NAMALWA (cell line): ENCODE measurements at places on chromosomes 12 and 14.

GRCh38 chr12:29226616-29227015, 77.5 kb downstream of the FAR2 start:
- no peak for DNase-seq

- DNase-seq = no peak
These were observed 80.9 kb downstream of the RPS6KA5 start for GRCh38 chr14:90979515-90979914.

- DNase-seq = no peak
These were observed 55.4 kb downstream of the CCER1 start for GRCh38 chr12:90899456-90900182.

DNA sequence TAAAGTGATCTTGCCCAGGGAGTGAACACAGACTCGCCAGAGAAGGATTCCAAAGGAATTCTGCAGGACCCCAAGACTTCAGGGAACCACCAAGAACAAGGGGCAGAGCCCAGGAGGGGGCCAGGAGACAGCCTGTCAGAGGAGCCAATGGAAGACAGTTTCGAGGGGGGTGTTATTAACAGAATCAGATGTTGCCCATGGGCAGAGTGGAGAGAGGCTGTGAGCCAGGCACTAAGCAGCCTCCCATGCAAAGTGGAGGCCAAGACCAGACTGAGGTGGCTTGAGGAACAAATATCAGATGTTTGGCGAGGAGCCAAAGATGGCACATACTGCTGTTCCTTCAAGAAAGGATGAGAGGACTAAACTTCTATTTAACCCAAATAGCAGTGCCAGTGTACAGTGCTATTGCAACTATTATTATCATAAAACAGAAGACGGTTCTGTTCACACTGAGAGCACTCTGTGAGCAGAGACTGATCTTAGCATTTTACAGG, 12.6 kb downstream of the APPL2 start:
- DNase-seq = peak; percentile 20

GRCh38 chr12:63223128-63223527, 72.1 kb upstream of the AVPR1A start:
- no peak for DNase-seq

- no peak for DNase-seq
These were observed 88.6 kb downstream of the R3HDM2 start for GRCh38 chr12:57342207-57342691.

GRCh38 chr12:51307655-51308593, 16.1 kb downstream of the BIN2 start:
- DNase-seq = no peak

GRCh38 chr12:111156304-111156703, 212.6 kb downstream of the PHETA1 start:
- no peak for DNase-seq

DNA sequence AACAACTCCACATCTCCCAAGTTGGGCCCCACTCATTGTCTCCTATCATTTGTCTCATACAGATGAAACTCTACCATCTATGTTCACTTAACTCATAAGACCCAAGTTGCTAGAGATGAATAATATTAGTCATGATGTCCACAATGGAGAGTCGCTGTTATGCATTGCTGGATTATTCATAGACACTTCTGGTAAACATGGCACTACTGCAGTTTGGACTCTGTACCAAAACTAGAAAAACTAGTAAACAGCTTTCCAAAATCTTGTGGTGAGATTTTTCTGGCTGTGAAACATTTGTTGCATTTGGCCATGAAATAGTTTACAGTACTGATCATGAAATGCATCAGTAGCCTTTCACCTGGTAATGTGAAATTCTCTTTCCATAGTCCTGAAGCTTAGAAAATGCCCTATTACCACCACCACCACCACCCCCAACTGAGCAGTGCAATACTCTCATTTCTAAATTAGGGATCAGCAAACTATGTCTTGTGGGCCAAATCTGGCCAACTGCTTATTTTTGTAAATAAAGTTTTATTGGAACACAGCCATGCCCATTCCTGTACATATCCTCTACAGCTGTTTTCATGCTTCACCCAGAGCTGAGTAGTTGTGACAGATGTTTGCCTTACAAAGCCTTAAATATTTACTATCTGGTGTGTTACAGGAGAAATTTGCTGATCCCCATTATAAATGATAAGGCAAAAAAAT, 236.5 kb downstream of the DPF3 start:
- DNase-seq = no peak

- no peak for DNase-seq
These were observed 198.6 kb upstream of the DIO3 start for GRCh38 chr14:101362529-101363260.

- DNase-seq = peak; percentile 75
These were observed 135.3 kb downstream of the PRKCH start for GRCh38 chr14:61456720-61457119.

DNA sequence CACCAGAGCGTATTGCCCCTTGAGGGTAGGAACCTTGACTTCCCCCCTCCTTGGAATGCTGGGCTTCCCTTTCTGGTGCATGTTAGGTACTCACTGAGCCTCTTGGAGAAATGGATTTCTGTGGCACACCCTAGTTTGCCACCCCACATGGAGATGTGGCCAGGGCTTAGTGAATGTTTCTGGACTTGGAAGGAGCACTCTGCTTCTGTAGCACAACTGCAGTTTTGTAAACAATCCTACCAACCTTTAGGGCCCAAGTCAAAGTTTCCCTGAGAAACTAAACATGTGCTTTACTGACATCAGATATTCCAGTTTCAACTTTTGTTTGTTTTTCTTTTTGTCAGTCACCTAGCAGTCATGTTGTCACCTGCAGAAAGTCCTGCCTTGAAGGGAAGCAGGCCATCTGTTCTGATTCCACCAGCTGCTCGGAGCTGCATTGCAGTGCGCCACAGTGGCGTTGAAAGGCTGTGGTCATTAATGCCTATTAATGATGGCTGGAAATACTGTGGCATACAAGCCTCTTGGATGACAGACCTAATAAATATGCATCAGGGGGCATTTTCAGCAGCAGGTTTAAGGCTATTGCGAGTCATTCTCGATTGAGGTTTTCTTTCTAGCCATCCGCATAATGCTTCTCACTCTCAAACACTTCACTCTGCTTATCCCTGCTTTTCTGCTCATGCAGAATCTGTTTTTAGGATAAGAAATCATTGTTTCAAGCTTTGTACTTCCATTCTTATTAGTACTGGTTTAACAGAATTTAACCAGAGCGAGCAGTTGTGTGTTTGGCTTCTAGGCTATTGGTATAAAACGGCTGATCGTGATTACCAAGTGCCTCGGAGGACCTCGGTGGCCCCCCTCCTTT, 7.8 kb downstream of the PELI2 start:
- no peak for DNase-seq

- DNase-seq = peak; percentile 52
These were observed 209.8 kb upstream of the NUDT4 start for GRCh38 chr12:93167841-93168492.

DNA sequence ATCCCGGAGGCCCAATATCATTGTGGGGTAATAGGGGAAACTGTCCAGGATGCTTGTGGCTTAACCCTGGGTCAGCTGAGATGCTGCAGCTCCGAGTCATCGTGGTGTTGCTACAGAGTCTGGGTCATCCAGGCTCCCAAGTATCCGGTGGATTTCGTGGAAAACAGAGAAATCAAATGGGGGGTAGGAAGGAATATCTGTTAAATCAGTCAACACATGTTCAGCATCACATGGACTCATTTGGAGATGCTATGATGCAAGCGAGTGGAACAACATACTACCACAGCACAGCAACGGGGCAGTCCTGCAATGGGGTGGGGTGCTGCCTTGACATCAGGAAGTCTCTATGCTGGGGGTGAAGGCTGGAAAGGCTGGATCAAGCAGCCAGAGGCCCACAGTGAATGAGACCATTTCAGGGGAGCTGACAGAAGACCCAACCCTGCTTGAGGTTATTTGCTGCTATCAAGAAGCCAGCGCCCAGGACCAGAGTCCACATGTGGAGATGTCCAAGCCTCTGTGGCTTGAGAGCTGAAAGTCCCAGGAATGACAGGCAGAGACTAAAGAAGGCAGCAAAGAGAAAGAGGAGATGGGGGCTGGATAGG, 22.9 kb downstream of the VDR start:
- no peak for DNase-seq

DNA sequence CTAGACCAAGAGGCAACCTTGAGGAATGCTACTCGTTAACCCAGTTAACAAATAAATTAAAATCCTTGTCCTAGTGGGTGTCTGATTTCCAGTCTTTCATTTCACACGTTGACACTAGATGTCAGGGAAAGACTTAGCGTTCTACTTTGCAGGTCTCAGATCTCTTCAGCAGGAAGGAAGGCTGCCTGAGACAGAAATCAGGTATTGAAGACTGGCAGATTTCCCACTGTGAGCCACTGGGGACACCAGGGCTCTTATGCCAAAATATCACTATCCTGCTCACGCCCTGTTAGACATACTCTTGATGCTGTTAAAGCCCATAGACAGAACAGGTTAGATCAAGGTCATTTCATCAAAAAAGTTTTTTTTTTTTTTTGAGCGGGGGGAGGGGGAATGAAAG, 33.0 kb downstream of the EMP1 start:
- DNase-seq = peak; percentile 17

GRCh38 chr12:58761308-58761707, 159.0 kb downstream of the LRIG3 start:
- no peak for DNase-seq

GRCh38 chr14:94458558-94459205, 6.1 kb upstream of the SERPINA11 start:
- DNase-seq = no peak

DNA sequence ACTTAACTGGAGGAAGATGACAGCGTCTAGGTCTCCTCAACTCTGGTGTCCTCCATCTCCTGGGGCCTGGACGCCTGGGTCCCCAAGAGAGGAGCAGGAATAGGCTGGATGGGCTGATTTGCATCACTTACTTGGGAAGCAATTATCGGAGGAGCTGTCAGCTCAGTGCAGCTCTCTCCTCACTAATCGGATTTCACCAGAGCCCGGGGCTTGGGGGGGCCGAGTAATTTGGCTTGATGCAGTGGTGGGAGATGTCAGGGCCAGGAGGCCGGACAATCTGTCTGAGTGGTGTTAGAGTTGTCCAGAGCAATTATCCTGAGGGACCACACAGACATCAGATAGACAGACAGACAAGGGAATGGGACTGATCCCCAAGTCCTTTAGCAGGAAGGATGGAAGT, 4.6 kb upstream of the SMUG1 start:
- DNase-seq = no peak

DNA sequence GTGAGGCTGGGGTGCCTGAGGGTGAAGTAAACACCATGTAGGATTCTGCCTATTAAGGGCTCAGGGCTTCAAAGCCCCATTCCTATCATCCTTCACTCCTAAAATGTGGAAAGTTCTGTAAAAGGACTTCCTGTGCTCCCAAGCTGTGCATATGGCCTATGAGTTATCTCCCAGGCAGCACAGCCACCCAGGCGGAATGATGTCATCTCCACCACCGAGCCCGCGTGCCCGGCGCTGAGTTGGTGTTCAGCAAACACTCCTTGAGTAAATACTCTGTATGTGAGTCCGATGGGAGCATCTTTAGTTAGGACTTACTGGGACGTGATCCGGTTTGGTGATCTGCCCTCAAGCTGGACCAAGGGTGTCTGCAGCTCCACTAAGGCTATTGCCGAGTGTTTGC, 437.3 kb downstream of the MED13L start:
- no peak for DNase-seq

DNA sequence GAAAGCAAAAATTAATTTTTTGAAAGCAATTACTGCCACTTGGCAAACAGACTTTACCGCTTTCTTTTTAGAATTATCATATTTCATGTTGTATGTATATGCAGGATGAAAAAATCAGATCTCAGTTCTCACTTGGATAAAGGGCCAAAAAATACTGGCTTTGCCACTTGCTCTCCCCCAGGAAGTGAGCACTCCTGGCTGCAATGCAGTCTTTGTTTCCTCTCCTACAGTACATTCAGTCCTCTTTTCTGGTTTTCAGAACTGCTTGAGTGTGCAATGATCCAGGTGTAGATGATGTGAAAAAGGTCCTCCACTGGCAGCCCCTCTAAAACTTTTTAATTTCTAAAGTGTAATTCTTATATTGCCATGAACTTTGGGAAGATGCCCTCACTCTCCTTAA, 183.4 kb downstream of the SLC25A21 start:
- DNase-seq = no peak

GRCh38 chr12:22733756-22734155, 108.8 kb downstream of the ETNK1 start:
- DNase-seq = no peak

GRCh38 chr14:73744175-73744867, 30.1 kb upstream of the PNMA1 start:
- DNase-seq = no peak

- DNase-seq = no peak
These were observed 251.7 kb downstream of the CPNE8 start for GRCh38 chr12:38653650-38654049.

DNA sequence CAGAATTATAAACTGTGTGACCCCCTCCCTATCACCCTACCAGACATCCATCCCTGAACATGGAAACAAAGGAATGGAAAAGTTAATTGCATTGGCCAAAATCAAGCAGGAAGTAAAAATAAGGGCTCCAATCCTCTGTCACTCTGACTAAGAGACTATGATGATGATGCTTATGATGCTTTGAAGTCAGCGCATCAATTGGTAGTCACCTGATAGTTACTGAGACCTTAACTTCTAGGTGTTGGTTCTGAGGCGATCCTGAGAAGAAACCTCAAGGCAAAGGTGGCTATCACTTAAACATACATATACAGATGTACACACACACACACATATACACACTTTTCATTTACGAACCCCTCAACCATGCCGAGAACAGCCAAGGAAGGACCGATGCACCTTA, 6.6 kb downstream of the ITPR2 start:
- DNase-seq = no peak

- no peak for DNase-seq
These were observed 18.6 kb upstream of the CRIP2 start for GRCh38 chr14:105455766-105456660.

GRCh38 chr14:31059152-31059924, 33.2 kb upstream of the STRN3 start:
- no peak for DNase-seq

DNA sequence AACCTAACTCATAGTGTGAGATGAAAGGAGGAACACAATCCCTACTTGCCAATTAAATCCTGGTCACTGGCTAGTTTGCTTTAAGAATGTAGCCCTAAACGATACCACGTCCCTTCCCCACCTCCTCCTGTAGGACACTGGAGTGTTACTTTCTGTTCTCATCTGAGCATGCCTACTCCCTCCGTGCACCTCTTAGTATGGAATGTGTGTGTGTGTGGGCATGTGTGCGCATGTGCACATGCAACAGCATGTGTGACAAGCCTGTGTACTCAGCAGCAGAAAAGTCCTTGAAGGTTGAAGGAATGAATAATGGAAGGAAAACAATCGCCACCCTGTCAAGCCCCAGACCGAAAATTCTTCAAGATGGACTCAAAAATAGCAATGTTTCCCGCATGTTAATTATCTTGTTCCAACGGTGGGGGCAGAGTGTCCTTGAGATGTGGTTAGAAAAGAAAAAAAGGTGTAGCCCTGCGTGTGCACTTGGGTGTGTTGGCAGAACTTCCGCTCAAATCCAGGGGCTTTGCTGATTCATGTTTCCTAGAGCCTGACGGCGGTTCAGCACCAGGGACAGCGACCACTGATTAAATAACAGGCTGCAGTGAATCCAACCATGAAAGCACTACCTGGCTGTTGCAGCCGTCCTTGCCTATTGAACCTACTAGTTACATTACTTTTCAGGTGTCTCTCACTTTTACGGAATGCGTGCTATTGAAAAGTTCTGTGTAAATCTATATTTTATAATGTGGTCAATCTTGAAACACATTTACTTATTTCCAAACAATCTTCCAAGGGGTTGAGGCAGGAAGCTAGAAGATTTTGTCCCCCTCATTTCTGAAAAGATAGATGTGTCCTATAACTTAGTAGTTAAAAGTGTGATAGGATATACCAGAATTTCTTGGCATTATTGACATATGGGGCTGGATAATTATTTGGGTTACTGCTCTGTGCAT, 79.8 kb downstream of the SRRM4 start:
- DNase-seq = peak; percentile 16
